ENCODE measurements at places on chromosomes 12 and 14.

- no peak for DNase-seq
- H3K36me3 ChIP-seq, result no peaks in the 10 kb centered on the region
- no peak overlapping the region for H3K4me3 ChIP-seq
- H3K27ac ChIP-seq, result no peak overlapping the region
- peaks cover 20% of the 10 kb centered on the region for H3K4me1 ChIP-seq
- H3K27me3 ChIP-seq, result no peaks in the 10 kb centered on the region
These were observed 1159.6 kb downstream of the VRK1 start for GRCh38 chr14:97956581-97957340.

DNA sequence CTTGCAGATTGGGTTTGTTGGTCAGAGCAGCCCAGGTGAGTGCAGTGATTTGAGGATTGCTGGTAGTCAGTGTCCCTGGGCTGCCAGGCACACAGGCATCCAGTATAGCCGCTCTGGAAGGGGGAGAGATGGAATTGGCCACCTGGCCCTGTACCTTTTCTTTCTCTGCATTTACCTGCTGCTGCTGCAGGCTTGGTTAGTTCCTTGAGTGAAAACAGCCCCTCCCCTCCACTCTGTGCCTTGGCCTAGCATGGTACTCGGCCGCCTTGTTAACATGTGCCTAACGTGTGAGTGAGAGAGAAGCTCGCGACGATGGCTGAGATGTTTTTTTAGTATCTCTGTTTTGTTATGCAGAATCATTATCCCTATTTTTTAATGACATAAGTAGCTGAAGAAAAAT is 49.3 kb upstream of the AMN start:
- peaks cover 26% of the 10 kb centered on the region for H3K36me3 ChIP-seq
- peaks cover 14% of the 10 kb centered on the region for H3K4me1 ChIP-seq
- no peaks in the 10 kb centered on the region for H3K27me3 ChIP-seq
- H3K4me3 ChIP-seq, result no peak overlapping the region
- peak overlapping the region; percentile 49 for H3K27ac ChIP-seq
- no peak for DNase-seq

- H3K27me3 ChIP-seq, result peaks cover 12% of the 10 kb centered on the region
- H3K4me1 ChIP-seq, result peaks cover 3% of the 10 kb centered on the region
- peaks cover 3% of the 10 kb centered on the region for H3K36me3 ChIP-seq
- H3K4me3 ChIP-seq, result no peak overlapping the region
- H3K27ac ChIP-seq, result no peak overlapping the region
- DNase-seq, result no peak
These were observed 10.4 kb downstream of the ACACB start for GRCh38 chr12:109126784-109127183.

- no peak for DNase-seq
- H3K4me1 ChIP-seq, result peaks cover 25% of the 10 kb centered on the region
- peaks cover 2% of the 10 kb centered on the region for H3K36me3 ChIP-seq
- no peaks in the 10 kb centered on the region for H3K27me3 ChIP-seq
These were observed 115.9 kb downstream of the MED13L start for GRCh38 chr12:116161588-116161987.

DNA sequence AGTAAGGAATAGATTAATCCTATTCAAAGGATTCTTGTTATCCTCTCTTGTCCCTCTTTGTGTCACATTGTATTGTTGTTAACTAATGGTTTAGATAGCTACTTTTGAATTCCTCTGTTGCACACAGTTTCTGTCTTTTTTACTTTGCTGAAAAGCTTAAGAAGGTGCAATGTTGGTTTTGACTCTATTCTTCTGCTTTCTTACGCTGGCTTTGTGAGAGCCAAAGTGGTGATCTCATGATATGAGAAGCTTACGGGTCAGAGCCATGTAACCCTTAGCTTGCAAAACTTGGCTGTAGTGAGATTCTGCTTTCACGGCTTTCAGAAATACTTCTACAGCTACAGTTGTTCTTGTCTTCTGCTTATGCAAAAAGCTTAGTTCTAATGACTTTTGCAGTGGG is 239.7 kb downstream of the TRHDE start:
- H3K27ac ChIP-seq, result no peak overlapping the region
- no peaks in the 10 kb centered on the region for H3K4me1 ChIP-seq
- H3K4me3 ChIP-seq, result no peak overlapping the region
- no peaks in the 10 kb centered on the region for H3K27me3 ChIP-seq
- no peaks in the 10 kb centered on the region for H3K36me3 ChIP-seq

GRCh38 chr12:50690925-50691324 is 73.0 kb upstream of the ATF1 start:
- H3K27ac ChIP-seq, result no peak overlapping the region
- no peaks in the 10 kb centered on the region for H3K4me1 ChIP-seq
- DNase-seq, result no peak
- H3K36me3 ChIP-seq, result peaks cover 21% of the 10 kb centered on the region
- no peaks in the 10 kb centered on the region for H3K27me3 ChIP-seq

DNA sequence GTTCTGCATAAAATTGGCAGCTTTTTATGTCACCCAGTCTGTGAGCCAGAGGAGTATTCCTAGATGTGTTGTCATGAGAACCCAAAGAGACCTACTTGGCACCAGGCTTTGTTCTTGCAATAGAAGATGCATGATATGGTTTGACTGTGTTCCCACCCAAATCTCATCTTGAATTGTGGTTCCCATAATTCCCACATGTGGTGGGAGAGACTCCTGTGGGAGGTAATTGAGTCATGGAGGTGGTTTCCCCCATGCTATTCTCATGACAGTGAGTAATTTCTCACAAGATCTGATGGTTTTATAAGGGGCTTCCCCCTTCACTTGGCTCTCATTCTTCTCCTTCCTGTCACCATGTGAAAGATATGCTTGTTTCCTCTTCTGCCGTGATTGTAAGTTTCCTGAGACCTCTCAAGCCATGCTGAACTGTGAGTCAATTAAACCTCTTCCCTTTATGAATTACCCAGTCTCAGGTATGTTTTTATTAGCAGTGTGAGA is 572.0 kb upstream of the ATP2B1 start:
- H3K36me3 ChIP-seq, result no peaks in the 10 kb centered on the region
- no peaks in the 10 kb centered on the region for H3K27me3 ChIP-seq
- DNase-seq, result no peak
- H3K4me1 ChIP-seq, result no peaks in the 10 kb centered on the region
- H3K4me3 ChIP-seq, result no peak overlapping the region

DNA sequence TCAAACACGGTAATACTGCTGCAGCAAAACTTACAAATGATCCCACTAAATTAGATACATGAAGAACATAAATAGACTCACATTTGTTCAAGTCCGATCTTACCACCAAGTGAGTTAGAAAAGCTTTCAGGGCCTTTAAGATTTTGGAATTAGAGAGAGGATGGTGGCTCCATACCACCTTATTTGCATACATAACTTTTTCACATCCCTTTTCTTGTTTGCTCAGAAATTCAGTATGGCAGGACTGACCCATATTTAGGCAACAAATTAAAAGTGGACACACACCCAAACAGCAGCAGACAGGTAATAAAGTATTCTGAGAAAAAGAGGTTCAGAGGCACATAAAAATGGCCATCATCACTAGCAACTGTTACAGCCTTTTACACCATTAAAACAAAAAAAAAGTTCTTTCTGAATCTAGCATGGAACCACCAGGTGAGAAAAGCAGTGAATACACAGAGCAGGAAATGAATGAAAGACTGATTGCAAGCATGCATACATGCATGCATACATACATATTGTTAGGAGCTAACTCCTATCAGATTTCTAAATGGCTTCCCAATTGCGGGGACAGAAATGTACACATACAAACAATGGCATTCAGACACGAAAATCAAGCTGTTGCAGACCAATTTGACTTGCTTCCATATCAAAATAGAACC is 23.3 kb downstream of the STXBP6 start:
- no peaks in the 10 kb centered on the region for H3K36me3 ChIP-seq
- no peak overlapping the region for H3K27ac ChIP-seq
- H3K27me3 ChIP-seq, result peaks cover 11% of the 10 kb centered on the region
- H3K4me3 ChIP-seq, result no peak overlapping the region
- H3K4me1 ChIP-seq, result no peaks in the 10 kb centered on the region

GRCh38 chr12:74021937-74022336 is 515.7 kb upstream of the ATXN7L3B start:
- H3K4me3 ChIP-seq, result no peak overlapping the region
- H3K27ac ChIP-seq, result no peak overlapping the region
- no peaks in the 10 kb centered on the region for H3K4me1 ChIP-seq
- DNase-seq, result no peak
- H3K27me3 ChIP-seq, result no peaks in the 10 kb centered on the region
